ENCODE measurements at places on chromosomes 2 and 18. TPM values are rescaled to one million over a fixed set of nuclear protein-coding genes. Genes with fewer than 3 reads are reported as not detected.

Gene ANO7
- total RNA-seq, result 5.3 TPM

Gene MC2R
- total RNA-seq, result not detected

Gene C1QL2
- total RNA-seq, result 7.7 TPM

Gene SNTG2
- total RNA-seq, result 3.7 TPM

Gene PKP4
- 176 TPM for total RNA-seq

Gene CERKL
- total RNA-seq, result 4.0 TPM

Gene KIAA2012
- total RNA-seq, result 5.0 TPM

Gene PTMA
- total RNA-seq, result 436 TPM

Gene EIF5B
- 35.7 TPM for total RNA-seq

Gene TMEFF2
- total RNA-seq, result 48.9 TPM

DNA sequence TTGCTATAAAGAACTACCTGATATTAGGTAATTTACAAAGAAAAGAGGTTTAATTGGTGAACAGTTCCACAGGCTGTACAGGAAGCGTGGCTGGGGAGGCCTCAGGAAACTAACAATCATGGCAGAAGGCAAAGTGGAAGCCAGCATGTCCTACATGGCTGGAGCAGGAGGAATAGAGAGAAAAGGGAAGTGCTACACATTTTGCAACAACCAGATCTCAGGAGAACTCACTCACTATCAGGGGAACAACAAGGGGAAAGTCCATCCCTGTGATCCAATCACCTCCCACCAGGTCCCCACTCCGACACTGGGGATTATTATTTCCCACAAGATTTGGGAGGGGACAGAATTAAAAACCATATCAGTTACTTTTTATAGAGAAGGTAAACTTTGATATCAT is 273.5 kb upstream of the MMADHC start:
- DNase-seq, result no peak

DNA sequence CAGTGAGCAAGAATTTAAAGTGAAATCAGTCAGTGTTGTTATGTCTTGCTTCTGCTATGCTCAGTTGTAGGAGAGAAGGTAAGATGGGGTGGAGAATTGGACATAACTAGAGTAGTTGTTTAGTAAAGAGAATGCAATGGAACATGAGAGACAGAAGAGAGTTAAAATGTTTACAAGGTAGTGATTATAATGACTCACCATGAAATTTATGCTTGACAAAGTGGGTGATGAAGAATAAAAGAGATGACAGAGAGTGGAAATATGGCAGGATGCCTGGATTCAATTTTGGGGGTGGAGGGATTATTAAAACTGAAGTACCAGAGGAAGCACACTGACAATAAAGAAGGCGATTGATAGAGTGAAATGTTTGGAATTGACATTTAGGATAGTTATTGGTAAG is 10.6 kb downstream of the SCG2 start:
- no peak for DNase-seq

- no peak for DNase-seq
These were observed 18.8 kb upstream of the SOX11 start for GRCh38 chr2:5673145-5674025.

DNA sequence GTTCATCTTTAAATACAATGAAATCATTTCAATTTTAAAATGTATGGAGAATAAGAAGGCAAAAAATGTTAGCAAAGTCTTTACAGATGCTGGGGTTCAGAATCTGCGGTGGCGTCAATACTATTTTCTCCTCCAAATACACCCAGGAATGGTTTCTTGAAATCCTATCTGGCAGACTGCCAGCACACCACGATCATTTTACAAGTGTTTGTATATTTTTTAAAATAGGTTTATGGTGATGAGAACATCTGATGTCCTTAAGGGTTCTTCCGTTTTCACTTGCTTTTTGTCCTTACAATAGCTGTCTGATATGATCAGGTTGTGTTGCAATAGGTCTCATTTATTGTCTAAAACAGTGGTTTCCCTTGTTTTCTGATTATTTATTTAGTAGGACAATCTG is 89.6 kb downstream of the CMPK2 start:
- DNase-seq, result no peak

DNA sequence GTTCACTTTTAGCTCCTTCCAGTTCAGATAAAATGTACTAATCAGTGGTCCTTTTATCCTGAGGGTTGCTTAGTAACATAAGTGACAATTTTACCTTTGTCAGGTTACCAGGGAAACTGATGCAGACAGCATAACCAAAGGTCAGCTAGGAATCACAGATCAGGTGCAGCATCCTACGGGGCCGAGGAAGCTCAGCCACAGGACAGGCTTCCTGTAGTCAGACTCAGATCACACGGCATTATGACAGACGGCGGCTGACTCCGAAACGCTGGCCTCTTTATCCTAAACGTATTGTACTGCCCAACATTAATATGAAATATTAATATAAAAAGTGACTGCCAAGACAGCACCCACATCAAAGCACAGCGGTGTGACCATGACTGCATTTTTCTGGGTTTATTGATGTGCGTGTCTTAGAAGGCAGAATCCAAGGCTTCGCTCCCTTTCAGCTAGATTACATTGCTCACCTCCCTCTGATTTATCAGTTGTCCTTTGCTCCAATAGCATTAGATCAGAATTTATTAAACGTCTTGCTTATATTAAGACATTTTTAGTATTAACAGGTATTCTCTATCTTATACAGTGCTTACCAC is 444.5 kb downstream of the CMPK2 start:
- no peak for DNase-seq

GRCh38 chr18:35468711-35469110 is 29.0 kb downstream of the INO80C start:
- no peak for DNase-seq

- no peak for DNase-seq
These were observed 303.3 kb upstream of the GULP1 start for GRCh38 chr2:187988348-187988747.

DNA sequence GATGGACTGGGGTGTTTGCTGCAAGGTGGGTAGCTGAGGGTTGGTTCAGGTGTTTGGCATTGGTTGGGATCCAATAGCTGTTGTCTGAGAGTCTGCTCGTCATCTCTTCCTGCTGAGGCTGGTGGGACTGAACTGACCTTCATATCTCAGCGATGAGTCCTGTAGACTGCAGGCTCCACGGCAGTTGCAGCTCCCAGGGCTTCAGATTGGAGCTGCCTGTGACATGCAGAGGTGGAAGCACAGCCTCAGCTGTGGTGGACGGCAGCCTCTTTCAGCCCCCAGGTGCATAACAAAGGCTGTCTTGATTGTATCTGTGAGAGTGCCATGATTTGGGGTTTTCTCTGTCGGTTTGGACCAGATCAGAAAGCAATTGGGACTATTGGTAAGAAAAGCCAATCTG is 3.9 kb upstream of the IL1R2 start:
- DNase-seq, result no peak

DNA sequence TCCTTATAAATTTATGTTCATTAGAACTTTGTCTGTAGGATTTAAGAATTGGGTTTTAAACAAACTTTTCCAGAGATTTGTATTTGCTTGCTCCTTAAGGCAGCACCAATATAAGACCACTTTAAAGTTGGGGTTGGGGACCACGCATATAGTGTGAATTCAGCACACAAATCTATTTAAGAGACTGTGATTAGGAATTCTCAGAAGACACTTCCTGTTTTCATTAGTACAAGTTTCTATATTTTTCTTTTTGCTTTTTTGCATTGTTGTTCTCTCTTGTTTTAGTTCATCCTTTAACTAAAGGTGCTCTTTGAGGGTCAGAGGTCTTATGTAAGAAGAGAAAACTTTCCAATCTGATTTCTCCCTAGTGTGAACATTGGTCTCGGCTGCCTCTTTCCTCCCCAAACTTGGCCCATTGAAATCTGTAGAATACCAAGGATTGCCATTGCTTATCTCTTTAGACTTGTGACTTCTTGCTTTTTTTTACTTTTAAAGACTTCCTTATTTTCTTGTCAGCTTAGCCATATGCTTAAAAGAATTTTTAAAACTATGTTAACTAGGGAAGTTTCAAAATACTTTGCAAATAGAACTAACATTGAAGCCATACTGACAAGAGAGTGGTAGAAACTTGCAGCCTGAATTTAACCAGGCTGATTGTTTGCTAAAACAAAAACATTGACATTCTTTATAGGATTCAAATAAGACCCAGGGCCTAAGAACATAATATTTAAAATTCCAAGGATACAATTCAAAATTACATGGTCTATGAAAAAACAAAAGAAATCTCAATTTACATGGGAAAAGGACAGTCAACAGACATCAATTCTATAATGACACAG is 264.1 kb upstream of the FN1 start:
- no peak for DNase-seq

GRCh38 chr18:49279041-49279440 is 181.4 kb downstream of the DYM start:
- DNase-seq, result no peak

DNA sequence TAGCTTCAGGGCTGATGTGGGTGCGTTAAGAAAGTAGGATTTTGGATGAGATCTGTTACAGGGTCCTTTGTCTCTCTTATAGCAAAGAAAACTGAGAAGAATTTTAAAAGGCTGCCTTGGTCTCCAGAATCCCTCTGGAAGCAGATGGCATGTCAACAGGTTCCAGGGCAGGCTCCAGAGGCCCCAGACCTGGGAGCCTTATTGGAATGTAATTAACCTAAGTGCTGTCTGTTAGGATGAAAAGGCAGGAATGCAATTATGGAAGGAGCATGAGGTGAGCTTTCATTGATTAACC is 97.2 kb upstream of the PKDCC start:
- no peak for DNase-seq

DNA sequence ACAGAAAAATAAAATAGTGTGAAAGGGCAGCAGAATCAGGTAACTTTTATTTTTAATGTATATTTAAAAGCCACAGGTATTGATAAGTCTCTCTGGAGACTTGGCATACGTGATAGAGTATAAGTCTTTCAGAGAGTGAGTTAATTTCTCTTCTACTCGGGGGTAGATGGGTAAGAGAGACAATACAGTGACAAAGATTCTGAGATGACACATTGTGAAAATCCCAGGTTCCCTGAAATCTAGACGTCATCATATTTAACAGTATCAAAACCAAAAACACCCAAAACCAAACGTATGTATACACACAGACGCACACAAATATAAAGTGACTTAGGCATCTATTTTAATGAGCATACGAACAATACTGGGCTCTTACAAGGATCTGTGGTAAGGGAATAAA is 33.3 kb downstream of the NIF3L1 start:
- DNase-seq, result no peak

- DNase-seq, result no peak
These were observed 164.7 kb downstream of the ALPK2 start for GRCh38 chr18:58464104-58464625.

DNA sequence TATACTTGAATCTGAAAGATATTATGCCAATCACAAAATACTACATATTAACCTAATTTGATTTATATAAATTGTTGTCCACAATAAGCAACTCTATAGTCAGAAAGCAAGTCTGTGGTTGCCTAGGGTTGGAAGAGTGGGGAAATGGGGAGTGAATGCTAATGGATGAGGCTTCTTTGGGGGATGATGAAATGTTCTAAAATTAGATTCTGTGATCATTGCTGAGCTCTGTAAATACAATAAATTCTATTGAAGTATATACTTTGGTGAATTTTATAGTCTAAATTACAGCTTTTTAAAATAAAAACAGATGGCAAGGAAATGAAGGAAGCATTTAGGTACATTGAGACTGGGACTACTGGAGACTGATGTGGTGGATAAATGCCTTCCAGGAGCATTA is 275.5 kb downstream of the MBD2 start:
- no peak for DNase-seq

DNA sequence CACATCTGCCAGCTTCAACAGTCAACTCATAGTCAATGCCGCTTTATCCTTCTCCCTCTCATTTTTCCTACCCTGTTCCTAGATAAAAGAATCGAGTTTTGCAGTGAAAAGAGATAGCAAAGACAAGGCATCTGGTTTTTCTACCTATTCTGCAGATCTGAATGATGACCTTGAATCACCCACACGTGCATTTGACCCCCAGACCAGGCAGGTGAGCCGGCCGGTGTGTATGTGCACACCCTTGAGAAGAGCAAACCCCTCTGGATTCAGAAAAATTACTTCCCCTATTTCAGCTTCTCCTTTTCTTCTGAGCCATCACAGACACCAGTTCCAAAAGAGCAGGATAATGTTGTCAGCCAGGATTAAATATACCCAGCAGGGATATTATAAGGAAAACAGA is 115.6 kb upstream of the ST6GAL2 start:
- DNase-seq, result no peak

DNA sequence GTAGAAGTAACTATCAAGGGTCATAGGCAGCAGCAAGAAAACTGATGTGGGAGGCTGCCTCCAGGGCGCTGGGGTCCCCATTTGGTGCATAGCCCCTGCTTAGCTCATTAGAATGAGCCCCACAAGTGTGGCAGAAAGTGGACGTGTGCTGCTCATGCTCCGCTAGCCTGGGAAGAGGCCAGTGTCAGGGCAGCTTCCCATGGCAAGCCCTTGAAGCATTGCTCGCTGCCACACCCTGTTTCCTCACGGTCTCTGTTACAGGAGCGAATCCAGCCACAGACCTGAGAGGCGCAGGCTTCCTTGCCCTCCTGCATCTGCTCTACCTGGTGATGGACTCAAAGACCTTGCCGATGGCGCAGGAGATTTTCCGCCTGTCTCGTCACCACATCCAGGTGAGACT is 22.5 kb downstream of the ELMOD3 start:
- DNase-seq, result no peak

DNA sequence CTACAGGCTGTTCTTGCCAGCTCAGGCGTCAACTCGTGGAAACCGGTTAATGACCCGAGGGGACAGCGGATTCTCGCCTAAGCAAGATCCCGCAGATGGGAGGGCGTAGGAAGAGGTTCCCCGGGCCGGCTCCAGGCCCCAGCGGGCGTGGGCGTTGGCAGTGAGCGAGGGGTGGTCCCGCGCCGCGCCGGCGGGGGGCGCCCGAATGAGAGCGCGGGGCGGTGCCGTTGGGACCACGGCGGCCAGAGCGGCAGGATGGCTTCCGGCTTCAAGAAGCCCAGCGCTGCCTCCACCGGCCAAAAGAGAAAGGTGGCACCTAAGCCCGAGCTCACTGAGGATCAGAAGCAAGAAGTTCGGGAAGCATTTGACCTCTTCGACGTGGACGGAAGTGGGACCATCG is at the start of gene CETN1:
TSS of gene CETN1 (plus strand) at position 227 of the 400 bp plus-strand sequence. CDS start at position 256, 29 bp downstream.
- no peak for DNase-seq

DNA sequence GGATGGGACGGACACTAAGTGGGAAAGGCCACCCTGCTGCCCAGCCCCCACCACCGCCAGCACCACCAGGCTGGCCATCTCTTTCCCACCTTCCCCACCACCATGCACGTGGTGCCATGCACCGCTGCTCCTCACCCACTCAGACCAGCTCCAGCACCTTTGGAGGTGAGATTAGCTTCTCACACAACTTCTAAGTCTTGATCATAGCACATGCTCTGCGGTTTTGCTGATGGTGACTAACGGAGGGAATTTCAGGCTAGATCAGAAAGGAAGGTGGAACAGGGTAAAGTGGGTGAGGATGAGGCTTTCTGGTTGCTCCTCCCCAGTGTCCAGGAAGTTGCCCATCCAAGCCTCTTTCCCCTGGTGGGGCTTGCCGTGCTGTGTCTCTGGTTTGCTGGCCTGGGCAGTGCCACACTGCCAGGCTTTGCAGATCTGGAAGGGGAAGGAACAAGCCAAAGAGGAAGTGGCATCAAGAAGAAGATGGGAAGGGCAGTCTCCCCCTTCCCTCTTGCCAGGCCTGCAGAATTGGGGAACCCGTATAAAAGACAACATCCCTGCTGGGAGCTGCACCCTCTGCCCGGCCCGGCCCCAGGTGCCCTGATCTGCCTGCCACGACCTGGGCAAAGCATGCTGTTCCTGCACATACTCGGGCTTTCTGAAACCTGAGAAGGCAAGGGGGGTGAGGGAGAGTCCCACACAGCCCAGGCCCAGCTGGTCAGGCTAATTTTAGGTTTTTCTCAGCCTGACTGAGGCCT is 44.3 kb upstream of the CAB39 start:
- peak; percentile 53 for DNase-seq

Measured in dorsolateral prefrontal cortex (tissue), 122 donors.